ENCODE measurements at places on chromosomes 16 and 17.
A peak's percentile ranks its signal among the peaks of the same experiment; 100 is the strongest.

DNA sequence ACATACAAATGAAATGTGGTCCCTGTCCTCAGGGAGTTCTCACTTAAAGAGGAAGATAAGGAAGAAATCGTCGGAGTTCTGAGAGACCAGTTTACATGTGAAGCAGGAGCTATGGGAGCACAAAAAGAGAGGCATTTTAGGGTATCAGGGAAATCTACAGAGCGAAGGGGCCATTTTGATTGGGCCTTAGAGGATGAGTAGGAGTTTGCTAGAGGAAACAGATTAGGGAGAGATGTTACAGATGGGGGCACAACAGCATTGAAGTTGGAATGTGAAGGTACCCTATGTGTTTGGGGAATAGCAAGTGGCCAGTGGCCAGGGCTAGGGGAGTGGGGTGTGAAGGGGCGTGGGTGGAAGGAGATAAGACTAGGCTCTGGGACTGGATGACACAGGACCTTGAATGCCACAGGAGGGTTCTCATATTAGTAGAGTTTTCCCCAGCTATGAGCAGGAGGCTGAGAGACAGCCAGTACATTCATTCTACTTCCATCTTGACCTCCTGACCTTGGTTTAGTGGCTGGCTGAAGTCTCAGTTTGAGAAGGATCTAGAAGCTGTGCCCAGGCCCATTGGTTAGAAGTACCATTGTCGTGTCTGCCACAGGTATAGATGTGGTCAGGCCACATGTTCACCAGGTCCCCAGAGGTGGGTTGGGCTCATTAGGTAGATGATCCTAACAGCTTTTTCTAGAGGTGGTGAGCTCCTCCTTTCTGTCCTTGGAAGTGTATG lies 34.8 kb downstream of the CPNE2 start:
- H3K27me3 ChIP-seq, result no peaks in the 10 kb centered on the region
- H3K4me3 ChIP-seq, result no peak overlapping the region
- H3K36me3 ChIP-seq, result peaks cover 7% of the 10 kb centered on the region
- peak; percentile 19 for DNase-seq
- H3K27ac ChIP-seq, result peak overlapping the region; percentile 79

DNA sequence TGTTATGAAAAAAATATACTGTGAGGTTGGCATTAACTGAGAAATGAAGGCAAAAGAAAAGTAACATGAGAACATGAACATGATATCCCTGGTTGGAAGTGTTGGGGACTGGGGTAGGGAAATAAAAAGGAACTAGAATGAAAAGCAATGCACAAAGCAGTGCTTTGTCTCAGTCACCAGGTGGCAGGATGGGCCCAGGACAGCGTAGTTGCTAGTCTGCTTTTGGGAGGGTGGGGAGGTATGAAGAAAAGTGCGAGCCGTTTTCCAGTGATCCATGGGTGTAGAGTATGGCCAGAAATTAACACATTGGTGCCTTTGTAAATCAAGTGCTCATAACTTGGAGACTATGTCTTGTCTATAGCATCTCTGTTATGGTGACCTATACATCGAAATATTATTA lies 662.5 kb upstream of the SALL1 start:
- no peak overlapping the region for H3K4me3 ChIP-seq
- no peaks in the 10 kb centered on the region for H3K27me3 ChIP-seq
- no peaks in the 10 kb centered on the region for H3K36me3 ChIP-seq
- H3K4me1 ChIP-seq, result no peaks in the 10 kb centered on the region

GRCh38 chr17:14015271-14015670 lies 54.0 kb upstream of the COX10 start:
- no peaks in the 10 kb centered on the region for H3K27me3 ChIP-seq
- H3K4me1 ChIP-seq, result peaks cover 4% of the 10 kb centered on the region
- H3K36me3 ChIP-seq, result no peaks in the 10 kb centered on the region

DNA sequence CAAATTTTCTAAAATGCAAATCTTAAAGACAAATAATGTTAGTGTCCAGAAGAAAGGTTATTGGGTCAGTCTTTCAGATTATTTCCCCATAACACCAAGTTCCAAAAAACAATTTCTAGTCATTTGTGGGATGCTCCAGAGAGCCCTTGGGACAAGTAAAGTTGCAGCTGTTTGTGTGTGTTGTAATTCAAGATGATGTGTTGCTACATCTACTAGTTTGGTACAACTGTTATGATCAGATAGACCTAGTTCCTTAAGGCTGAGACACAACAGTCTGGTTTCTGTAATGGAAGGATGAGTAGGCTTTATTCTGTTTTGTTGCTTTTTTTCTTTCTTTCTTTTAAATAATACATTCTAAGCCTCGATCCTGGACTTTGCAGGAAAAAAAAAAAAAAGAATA lies 41.9 kb downstream of the PIGL start:
- no peak for DNase-seq
- peaks cover 3% of the 10 kb centered on the region for H3K4me1 ChIP-seq
- peaks cover 37% of the 10 kb centered on the region for H3K36me3 ChIP-seq

- DNase-seq, result no peak
- H3K27me3 ChIP-seq, result no peaks in the 10 kb centered on the region
- no peak overlapping the region for H3K4me3 ChIP-seq
- H3K4me1 ChIP-seq, result peaks cover 7% of the 10 kb centered on the region
Measured at GRCh38 chr17:51298508-51299371, 38.4 kb downstream of the UTP18 start.

All from activated naive CD8-positive, alpha-beta T cell treated with anti-CD3 and anti-CD28 coated beads for 36 hours (primary cell).